ENCODE measurements at places on chromosomes 4 and X. TPM values are rescaled to one million over a fixed set of nuclear protein-coding genes. Genes with fewer than 3 reads are reported as not detected.

DNA sequence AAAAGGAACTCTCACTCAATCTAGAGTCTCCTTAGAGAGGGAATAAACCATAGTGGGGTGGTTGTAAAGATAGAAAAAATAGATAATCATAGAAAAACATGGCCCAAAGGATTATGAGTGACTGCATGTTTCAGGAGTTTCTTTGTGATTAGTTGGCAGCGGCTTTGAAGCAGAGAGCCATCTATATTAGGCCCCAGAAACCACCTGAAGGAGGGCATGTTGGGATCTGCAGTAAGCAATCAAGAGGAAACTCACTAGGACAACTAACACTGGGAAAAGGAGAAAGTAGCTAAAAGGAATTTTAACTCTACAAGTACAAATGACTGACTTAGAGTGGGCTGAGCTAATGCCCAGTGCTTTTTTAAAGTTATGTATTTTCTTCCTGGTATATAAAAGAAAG is 269.2 kb upstream of the NRK start:
- DNase-seq = no peak

PCDH10 gene
- 52.2 TPM for total RNA-seq

TMPRSS11B gene
- not detected for total RNA-seq

DNA sequence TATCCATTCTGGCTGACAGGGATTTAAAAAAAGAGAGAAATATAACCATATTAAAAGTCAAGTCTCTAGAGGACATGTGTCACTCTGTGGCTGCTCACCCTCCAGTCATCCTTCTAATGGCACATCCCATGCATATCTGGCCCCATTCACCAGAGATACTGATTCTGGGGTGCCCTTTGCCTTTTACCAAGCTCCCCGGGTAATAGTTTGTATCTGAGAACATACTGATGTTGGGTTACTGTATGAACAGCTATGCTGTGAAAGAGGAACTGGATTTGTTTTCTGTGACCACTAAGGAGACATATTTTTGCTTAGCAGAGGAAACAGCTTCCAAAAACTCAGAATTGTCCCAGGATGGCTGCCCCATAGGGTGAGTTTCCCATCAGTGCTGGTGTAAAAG is 56.0 kb downstream of the SAT1 start:
- no peak for DNase-seq

TRPC5OS gene
- 0.10 TPM for total RNA-seq

DNA sequence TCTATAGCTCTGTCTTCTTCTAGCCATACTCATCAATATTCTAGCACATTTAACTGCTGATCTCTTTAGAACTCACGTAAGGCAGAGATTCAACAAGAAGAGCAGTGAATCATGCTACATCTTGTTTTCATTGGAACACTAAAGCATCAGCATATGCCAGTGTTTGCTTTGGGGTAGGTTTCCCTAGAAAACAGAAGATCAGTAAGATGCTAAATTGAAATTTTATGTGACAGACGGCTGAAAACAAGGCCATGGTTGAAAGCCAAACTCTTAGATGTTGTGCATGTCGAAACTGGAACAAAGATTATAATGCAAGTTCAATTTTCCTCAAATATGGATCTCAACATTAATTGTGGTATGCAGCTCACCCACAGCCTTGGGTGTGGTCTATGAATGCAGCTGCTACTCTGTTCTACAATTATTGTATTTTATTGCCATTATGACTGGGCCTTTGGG is 107.6 kb downstream of the PDLIM5 start:
- no peak for DNase-seq

DNA sequence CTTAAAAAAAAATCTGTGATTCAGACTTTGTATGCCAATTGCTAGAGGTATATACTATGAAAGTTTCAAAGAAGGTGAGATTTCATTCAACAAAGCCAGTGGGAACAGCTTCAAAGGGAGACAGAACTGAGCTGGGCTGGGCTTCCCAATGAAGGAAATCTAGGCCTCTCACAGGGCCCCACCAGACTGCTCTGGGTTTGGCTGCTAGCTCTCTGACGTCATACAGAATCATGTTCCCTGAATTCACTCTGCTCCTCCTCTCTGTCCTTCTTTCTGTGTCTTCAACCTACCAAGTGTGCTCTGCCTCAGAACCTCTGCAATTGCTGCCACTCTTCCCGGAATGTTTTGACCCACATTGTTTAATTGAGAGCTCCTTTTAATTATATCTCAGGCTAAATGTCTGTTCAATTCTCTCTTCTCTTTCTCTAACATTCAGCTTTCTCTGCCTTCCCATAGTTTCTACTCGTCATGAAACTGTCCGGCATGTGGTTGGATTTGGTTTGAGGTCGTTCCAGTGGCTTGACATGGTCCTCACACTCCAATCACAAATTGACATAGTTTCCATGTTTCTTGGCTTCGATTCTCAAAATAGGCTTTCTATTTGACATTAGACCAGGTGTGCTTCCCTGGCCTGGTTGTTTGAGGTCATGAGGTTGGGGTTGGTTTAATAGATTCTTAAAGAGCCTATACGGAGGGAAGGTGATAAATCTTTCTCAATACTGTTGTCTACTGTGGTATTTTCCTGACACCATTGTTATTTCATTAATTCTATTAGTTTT is 282.1 kb upstream of the EMCN start:
- no peak for DNase-seq

TCEANC gene
- total RNA-seq = 8.2 TPM

DNA sequence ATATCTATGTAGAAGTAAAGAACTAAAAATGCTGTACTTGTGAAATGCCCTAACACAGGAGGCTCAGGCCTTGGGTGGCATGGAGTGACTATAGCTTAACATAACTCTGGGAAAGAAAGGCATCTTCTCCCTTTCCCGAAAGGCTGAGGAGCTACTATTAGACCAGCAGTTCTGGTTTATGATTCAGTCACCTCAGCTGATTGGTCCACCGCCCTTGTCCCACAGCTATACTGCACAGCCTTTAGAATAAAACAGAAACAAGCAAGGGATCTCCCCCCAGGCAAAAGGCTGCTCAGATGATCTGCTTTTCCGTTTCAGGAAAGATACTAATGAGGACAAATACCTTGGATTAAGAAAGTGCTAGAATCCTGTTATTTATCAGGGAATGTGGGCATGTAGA is 171.3 kb downstream of the SNCA start:
- no peak for DNase-seq

EBP gene
- 59.1 TPM for total RNA-seq

ZCCHC18 gene
- 11.2 TPM for total RNA-seq

DNA sequence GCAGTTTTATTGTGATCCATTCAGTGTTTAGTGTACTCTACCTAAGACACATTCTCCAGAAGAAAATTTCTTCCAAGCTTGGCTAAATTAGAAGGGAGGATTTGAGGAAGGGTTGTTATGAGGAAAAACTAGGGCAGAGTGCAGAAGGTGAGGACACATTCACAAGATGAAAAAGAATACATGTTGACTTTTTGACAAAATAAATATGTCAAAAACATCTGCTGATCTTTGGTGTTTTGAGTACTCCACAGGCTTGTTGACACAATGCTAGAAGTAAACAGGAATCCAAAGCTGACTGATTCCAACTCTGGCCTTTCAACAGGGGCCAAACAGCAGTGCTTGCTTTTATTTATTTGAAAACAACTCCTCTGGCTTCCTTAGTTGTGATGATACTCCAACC is 125.8 kb upstream of the SLC7A11 start:
- DNase-seq = no peak

PCDH11X gene
- 57.4 TPM for total RNA-seq

DNA sequence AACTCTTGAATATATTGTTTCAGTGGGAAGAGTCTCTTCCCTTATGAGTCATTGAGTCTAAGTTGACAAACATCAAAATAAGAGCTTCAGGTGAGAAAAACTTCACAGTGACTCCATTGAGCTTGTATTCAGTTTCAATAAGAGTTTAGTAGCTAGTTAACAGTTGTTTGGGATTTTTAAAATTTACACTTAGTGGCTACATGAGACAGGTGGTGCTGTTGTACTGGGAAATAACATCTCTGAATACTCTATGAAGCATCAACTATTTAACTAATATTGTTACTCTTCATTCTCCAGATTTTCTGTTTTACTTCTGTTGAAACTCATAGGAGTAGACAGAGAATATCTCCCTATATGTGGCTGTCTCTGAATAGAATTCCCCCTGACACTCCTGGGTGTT is 1609.1 kb downstream of the C4orf33 start:
- DNase-seq = no peak

GRCh38 chrX:78708816-78709215 is 38.7 kb upstream of the LPAR4 start:
- no peak for DNase-seq

FRMPD3 gene
- 4.5 TPM for total RNA-seq

DNA sequence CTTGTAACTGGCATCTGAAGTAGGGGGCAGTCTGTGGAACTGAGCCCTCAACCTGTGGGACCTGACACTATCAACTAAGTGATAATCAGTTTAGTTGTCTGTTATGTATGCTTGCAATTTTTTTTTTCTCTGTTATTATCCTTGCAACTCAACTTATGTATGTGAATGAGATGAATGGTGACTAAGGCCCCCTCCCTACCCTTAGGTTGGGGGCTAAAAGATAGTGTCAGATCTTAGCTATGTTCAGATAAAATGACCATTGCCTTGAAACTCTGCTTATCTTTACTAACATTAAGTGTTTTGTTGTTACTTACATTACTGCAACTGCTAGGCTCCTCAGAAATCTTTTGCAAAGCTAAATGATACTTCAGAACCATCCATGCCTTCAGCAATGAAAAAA is 31.5 kb downstream of the TMEM184C start:
- no peak for DNase-seq

NHS gene
- 17.7 TPM for total RNA-seq

GRCh38 chrX:139739138-139739537 is 31.2 kb upstream of the MCF2 start:
- DNase-seq = no peak

DNA sequence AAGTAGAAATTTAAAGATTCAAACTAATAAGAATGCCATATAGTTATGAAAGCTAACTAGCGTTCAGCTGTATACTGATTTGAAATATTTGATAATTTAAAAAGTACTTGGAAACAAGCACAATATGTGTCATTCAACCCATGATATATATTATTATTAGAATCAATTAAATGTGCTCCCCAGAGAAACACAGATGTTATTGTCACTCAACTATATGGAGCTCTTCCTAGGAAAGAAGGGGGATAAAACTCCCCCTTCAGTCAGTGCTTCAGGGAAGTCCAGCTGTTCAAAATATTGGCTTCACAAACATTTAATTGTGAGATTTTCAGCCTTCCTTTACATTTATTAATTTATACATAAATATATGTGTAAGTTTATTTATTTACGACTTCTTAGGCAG is 135.9 kb downstream of the SLC4A4 start:
- no peak for DNase-seq
